Activated effector memory CD4-positive, alpha-beta T cell treated with Interleukin-2 at 50 U/mL for 16 hours (primary cell): ENCODE measurements at places on chromosomes 12 and 14.

GRCh38 chr14:59123975-59124374 lies 64.5 kb upstream of the DAAM1 start:
- DNase-seq, result no peak

GRCh38 chr12:120726510-120726793 lies 826 bp downstream of the ACADS start:
- DNase-seq, result no peak

- DNase-seq, result no peak
These were observed 108.5 kb downstream of the DUSP6 start for GRCh38 chr12:89243771-89244170.

- DNase-seq, result no peak
These were observed 16.8 kb downstream of the SLC8B1 start for GRCh38 chr12:113318046-113318656.

GRCh38 chr12:113135178-113136127 lies at the start of gene RASAL1:
RASAL1 (minus strand) TSS chr12:113135761; CDS start chr12:113135462, 299 bp downstream.
- peak; percentile 42 for DNase-seq

GRCh38 chr12:740921-741320 lies 11.5 kb upstream of the WNK1 start:
- DNase-seq, result no peak

DNA sequence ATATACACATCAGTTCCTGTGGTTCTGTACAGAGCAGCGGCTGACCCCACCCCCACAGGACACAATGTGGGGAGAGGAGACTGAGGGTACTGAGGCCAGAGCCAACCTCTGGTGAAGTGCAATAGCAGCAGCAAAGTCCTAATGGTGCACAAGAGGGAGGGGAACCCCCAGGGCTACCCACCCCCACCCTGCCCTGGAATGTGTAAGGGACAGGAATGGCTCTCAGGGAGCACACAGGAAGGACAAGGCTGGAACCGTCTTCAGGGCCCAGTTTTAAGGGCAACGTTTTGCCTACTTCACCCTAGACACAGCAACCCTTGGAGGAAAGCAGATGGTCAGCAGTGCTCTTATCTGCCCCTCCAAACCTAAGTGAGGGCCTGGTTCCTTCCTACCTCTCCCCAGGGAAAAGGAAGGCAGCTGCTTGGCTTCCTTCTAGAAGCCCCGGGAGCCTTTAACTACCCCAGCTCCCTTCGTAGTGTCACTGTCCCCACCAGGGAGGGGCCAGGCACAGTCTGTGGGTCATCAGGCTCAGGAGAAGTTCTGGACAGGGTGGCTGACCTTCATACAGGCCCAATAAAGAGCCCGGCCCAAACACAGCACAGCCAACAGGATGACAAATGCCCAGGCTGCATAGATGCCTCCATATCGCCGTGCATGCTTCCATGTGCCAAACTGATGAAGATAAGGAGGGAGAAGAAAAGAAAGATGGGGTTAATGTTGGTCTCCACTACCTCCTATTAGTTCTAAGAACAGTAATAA lies 3.0 kb downstream of the PIP4P1 start:
- DNase-seq, result no peak

GRCh38 chr14:33710273-33710672 lies 240.6 kb downstream of the EGLN3 start:
- DNase-seq, result no peak

GRCh38 chr14:33879684-33880286 lies 71.1 kb downstream of the EGLN3 start:
- DNase-seq, result no peak

DNA sequence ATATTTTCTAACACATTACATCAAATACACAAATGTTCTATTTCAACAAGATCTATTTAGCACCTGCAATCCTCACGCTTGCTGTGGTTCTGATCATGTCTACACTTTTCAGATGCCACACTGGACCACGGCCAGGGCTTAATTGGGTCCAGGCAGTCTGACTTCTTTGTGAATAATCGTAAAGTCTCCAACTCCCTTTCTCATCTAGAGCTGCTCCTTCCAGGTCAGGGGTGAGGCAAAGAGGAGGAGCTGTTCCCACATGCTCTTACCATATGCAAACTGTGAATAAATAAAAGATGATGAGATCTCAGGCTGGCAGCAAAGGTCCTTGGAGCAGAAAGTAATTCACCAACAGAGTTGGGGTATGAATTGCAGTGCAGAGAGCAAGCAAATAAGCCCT lies 316.6 kb downstream of the GLT1D1 start:
- DNase-seq, result no peak

GRCh38 chr12:54378796-54379397 lies 5.6 kb downstream of the ZNF385A start:
- no peak for DNase-seq

DNA sequence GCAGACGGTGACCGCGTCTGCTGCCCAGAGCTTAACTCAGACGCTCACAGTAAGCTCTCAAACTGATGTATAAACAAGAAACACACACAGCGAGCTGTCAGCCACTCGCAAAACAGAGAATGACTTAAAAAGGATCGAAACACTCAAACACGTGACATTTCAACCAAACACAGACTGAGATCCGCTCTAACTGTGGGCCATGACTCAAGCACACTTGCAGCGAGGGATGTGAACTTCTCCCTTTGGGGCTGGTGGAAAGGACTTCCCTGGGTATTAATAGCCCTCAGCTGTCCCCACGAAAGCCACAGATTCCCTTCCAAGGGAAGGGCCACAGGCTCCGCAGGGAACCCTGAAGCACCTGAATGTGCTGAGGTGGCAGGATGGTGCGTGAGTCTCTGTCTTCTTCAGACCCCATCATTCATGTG lies 29.1 kb downstream of the CCDC88C start:
- DNase-seq, result no peak

DNA sequence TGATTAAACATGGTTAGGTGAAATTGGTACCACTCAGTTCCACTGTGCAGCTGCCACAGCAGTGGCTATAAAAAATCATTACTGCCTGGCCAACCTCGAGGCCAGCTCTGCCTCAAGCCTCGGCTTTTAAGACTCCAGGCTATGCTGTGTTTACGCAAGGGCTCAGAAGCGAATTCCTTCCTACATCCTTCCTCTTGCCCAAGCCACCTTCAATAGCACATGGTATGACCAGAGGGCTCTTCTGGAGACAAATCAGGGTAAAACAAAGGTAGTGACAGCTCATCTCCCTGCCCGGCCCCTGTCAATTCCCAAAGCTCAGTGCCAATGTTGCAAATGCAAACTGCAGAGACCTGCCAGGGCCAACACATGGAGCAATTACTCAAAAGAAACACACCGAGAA lies 31.9 kb downstream of the NUAK1 start:
- DNase-seq, result no peak

DNA sequence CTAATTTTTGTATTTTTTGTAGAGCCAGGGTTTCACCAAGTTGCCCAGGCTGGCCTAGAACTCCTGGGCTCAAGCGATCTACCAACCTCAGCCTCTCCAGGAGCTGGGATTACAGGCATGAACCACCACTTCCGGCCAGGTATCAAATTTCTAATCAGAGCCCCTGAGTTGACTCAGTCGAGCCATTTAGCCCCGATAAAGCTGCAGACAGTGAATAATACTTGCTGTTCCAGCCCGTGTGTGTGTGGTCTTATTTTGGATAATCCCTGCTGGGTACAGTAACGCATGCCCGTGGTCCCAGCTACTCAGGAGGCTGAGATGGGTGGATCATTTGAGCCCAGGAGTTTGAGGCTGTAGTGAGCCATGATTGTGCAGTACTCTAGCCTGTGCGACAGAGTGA lies 57.0 kb downstream of the TEAD4 start:
- no peak for DNase-seq

GRCh38 chr12:40034156-40034555 lies 71.7 kb downstream of the SLC2A13 start:
- no peak for DNase-seq

DNA sequence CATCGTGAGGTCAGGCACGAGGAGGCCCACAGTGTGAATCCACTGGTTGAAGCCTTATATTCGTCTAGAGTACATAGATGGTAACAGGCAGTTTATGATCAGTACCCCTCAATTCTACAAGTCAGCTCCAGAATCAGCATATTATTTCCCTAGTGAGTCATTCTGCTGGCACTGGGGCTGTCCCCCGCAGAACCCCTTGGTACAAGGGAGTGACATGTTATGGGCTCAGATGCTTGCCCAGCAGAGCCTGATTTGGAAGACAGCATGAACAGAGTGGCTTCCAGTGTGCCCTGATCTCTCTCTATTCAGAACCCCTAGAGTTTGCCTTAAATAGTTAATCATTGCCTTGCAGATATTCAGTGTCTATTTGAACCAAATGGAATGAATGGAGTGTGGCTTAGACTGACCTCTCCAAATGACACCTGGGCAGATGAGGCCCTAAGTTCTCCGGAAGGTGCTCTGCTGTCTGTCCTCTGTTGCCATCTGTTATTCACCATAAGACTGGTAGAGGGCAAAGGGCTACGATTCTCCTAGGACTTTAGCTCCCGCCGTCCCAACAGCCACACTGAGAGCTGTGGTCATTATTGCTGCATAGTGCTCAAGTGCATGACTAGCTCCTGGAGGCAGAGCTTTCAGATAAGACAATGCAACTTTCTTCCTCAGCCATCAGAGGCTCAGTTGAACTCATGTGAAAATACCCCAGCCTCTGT lies 41.1 kb downstream of the CACNA2D4 start:
- DNase-seq, result no peak

- DNase-seq, result no peak
These were observed 89.2 kb downstream of the CFAP54 start for GRCh38 chr12:96578526-96579125.

GRCh38 chr12:46965880-46966279 lies 113.5 kb upstream of the PCED1B start:
- DNase-seq, result no peak

DNA sequence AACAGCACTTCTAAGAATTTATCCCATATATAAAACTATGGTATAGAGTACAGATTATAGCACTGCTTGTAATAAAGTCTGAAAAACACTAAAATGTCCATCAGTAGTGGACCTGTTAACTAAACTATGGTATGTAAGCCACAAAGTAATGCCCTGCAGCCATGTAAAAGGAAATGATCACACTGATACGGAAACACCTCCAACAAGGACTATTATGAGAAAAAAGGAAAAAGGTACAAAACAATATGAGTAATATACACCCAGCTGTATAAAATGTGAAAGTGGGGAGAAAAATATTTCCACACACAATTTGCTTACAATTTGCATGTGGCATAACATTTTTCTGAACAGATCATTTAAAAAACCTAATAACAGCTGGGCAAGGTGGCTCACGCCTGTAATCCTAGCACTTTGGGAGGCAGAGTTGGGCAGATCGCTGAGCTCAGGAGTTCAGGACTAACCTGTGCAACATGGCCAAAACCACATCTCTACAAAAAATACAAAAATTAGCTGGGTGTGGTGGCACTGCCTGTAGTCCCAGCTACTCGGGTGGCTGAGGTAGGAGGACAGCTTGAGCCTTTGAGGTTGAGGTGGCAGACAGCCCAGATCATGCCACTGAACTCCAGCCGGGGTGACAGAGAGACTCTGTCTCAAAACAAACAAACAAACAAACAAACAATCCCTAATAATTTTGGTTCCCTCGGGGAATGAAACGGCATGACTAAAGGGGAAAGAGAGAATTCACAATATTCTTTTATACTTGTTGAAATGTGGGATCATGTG lies 250.5 kb downstream of the MED13L start:
- DNase-seq, result no peak

DNA sequence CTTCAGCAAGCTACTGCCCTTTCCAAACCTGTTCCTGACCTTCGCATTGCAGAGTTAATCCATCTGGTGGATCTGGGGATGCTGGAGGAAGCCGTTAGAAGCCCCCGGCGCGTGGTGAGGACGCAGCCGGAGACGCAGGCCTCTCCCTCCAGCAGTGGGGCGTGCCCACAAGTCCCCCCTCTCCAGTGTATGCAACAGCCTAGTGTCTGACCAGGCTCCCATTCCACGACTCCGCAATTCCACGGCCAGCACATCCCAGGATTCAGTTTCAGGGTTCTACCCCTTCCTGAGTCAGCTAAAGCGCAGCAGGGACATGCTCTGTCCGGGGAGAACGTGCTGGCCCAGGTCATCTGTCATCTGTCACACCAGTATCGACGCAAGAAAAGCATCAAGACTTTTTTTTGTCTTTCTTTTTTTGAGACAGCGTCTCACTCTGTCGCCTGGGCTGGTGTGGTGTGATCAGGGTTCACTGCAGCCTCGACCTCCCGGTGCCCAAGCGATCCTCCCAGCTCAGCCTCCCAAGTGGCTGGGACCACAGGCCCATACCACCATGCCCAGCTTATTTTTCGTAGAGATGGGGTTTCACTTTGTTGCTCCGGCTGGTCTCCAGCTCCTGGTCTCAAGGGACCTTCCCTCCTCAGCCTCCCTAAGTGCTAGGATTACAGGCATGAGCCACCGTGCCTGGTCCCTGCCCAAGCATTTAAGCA lies 8.0 kb upstream of the DYNC1H1 start:
- DNase-seq, result no peak

GRCh38 chr14:105206873-105207272 lies 25.8 kb upstream of the NUDT14 start:
- DNase-seq, result no peak

DNA sequence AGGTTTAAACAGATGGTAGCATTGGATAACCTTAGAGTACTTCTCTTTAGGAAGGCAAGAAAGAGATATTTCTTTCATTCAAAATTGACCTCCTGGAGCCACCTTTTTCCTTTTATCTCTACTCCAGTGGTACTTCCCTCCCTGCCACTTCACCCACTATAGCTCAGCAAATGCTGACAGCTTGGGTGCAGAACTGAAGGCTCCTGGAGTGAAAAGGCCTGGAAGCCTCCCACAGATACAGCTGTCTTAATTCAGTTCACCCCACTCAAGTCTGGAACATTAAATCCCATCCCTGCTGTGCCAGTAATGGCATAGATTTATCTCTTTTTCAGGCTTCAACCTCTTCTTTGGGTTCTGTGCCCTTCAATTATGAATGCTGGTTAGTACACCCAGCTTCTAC lies 140.3 kb downstream of the NEDD1 start:
- no peak for DNase-seq

GRCh38 chr12:100504804-100505203 lies 31.1 kb downstream of the NR1H4 start:
- no peak for DNase-seq

DNA sequence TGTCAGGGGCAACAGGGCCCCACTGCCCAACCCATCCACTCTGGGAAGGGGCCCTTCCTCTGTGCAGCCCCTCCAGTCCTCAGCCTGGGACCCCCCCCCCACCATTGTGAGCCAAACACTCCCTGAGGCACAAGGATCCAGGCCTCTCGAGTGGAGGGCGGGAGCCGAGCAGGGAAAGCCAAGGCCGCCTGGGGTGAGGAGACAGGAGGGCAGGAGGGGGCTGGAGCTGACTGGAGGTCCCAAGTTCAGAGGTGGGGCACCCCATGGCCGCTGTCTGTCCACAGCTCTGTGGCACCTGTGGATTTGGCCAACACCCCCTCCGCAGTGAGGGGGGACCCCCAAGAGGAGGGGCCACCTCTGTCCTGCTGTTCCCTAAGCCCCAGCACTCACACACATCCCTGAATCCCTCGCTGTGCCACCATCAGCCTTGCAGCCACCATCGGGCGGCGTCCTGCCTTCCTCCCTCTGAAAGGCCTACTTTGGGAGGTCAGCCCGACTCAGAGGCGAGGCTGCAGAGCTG lies 25.4 kb upstream of the C14orf180 start:
- DNase-seq, result no peak

- DNase-seq, result no peak
These were observed 1092.3 kb downstream of the AACS start for GRCh38 chr12:126157575-126157966.

GRCh38 chr12:32569259-32569658 lies 109.8 kb upstream of the DNM1L start:
- DNase-seq, result no peak

GRCh38 chr12:116591855-116592637 lies 32.9 kb downstream of the MAP1LC3B2 start:
- DNase-seq, result no peak
